ENCODE measurements at places on chromosomes 11 and 22.

- no peak for DNase-seq
Observed at GRCh38 chr11:98772893-98773292, 247.9 kb upstream of the CNTN5 start.

DNA sequence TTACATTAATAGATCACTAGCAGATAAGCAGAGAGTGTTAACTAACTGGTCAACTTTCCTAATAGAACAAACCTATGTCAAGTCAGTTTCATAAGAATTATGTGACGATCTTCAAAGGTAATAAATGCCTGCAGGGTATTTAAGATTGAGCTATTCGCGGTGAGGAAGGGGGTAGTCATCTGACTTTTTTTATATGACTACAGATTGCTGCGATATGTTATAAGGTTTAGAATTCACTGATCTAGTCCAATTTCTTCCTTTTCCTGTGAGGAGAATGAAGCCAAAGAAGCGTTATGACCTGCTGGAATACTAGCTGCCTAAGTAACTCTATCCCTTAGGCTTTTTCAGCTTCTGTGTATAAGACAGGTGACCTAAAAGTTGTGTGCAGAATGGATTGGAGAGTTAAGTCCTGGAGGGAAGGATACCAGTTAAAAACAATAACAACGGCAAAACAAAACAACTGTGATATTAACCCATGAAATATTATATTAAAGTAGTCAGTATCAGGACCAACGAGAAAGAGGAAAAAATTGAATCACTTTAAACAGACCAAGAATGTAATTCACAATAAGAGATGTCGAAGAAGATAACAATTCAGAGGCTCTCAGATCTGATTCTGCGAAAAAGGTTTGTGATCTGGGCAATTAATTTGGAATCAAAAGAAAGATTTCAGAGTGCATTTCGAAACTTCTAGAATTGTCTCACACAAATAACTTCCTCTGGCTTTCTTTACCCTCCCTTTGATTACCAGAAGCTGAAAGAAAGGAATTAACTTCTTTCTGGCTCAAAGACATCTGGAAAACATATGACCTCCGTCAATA, 630 bp downstream of the CASP4 start:
- peak; percentile 37 for DNase-seq

DNA sequence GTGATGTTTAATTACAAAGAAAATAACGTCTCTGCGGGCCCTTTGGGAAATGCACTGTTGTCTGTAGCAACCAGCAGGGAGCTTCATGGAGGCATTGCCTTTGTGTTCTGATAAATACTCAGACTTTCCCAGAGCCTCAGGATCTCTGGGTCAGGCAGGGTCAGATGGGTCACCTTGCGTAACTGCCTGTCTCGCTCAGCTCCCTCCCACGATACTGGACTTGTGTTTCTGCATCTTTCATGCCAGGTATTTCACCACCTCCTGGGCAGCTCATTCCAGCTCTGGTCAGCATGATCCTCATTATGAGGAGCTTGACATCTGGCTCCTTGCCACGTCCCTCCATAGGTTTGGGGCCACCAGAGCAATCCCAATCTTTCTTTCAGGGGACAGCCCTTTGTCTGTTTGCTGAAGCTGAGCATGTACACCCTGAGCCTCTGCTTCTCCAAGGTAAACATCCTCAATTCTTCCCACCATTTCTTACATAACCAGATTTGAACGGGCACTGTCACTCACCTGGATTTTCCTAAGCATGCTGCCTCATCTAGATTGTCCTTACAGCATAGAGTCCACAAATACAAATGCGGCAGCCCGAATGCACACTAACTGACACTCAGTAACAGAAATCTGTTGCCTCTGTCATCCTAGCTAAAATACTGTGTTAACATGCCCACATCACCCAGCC, 162.3 kb downstream of the LARGE1 start:
- DNase-seq: no peak

DNA sequence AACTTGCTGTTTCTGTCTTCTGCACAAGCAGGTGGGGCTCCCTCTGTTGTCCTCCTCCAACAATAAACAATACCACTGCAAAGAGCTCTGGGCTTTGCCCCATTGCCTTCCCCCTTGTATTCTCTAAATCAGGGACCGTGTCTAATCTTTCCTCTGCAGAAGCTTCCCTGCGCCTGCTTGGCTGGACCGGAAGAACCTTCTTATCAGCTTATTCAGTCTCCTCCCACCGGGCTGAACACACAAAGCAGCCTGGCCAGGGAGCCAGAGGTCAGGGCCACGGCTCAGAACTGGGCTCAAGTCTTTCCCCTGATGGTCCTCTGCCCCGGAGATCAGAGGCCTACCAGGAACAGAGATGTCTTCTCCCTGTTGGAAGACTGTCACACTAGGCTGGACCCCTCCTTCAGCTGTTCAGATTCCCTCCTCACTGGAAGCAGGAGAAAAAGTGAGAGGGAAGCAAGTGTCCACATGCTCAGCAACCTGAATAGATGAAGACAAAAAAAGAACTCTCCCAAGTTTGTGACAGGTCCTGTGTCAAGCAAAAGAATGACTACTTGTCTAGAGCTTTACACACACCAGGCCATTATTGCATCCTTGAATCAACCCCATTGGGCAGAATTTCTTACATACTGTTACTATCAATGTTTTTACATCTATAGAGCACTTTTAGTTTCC, 63.7 kb downstream of the RAB30 start:
- no peak for DNase-seq

DNA sequence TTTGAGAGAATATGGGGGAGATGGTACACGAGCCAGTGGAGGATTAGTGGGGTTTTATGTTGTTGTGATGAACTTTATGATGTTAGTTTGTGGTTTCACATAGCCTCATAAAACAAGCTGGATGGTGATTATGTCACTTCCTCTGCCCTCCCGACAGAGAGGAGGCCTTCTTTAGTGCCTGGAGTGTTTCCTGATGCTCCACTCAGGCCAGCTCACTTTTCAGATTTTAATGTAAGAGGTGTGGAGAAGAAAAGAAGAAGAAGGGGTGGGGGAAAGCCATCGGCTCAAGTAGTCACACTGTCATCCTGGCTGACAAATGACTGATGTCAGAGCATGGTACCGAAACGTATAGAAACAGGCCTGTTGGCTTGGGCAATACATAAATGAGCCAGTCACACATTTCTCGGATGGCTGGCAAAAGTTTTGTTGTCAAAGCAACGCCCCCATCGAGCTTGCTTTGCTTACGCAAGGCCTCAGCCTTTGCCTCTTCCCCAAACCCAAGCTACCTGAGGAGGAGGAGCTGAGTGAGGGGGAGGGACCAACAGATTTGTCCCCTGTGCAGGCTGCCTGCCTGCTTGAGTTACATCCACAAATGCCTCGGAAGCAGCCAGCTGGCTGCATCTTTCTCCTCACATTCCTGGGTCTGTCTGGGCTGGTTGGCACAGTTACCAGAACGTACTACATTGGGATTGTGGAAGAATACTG, at the start of gene HEPHL1:
Gene HEPHL1 (plus strand): TSS at position 578 of the 705 bp plus-strand sequence. CDS start 15 bp downstream, at position 593.
- DNase-seq: no peak

- DNase-seq: no peak
Observed at GRCh38 chr11:86101941-86102407, 33.1 kb upstream of the PICALM start.

DNA sequence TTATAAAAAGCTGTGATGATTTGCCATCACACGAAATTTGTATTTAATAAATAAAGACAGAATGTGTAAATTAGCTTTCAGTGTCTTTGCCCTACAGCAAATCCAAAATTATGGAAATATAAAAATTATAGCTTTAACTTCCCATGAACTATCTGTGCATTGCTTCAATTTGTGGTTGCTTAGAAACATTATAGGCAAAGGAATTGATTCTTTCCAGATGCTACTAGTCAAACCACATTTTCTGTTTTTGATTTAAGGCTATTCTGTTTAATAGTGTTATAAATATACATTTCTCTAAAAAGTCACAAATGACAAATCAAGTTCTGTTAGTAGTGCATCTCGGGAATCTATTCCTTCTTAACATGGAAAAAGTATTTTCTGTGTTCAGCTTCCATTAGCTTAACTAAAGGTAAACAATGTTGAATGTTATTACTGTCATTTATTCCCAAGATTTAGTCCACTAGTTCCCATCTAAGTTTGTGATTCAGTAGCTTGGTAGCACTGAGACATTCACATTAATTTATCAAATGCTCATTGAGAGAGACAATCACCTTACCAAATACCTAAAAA, 1086.3 kb upstream of the CCDC90B start:
- DNase-seq: no peak

- DNase-seq: no peak
Observed at GRCh38 chr11:36596880-36597279, 1.2 kb downstream of the RAG2 start.

DNA sequence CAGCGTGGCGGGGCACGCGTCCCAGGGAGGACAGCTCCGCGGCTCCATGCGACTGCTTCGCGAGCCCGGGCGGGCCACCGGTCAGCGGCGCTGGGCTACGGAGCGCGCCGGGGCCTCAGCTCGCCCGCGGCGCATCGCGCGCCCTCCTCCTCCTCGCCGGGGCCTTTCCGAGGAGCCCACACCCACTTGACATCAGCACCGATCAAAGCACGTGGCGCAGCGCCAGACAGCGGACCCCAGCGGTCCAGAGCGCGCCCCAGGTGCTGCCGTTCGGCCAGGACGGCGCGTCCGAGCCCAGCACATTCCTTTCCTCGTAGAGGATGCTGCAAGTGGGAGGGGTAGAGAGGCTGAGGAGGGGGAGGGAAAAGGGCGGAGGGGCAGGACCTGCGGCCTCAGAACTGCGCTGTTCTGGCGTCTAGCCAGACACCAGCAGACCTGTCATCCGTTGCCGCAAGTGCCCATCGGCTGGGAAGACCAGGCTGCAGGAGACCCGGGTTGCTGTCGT, 88.6 kb downstream of the PLEKHA7 start:
- DNase-seq: peak; percentile 21

- no peak for DNase-seq
Observed at GRCh38 chr22:22612516-22612915, 31.9 kb upstream of the GGTLC2 start.

DNA sequence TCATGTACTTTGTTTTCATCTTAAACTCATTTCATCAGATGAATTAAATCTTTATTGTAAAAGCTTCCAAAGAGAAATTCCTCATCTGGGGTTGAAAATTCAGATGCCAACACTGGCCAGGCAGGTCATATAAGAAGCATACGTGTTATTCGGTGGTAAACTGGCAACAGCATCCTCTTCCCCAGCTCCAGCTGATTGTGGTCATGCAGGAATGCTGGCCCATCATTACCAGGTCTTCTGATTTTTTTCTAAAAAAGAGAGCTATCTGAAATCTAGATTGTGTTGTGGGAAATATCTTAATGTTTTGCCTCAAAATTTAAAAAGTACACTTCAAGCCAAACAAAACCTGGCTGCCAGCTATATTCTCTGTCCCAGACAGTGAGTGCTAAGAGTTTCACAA, 53.6 kb downstream of the ARFGAP2 start:
- DNase-seq: peak; percentile 27

DNA sequence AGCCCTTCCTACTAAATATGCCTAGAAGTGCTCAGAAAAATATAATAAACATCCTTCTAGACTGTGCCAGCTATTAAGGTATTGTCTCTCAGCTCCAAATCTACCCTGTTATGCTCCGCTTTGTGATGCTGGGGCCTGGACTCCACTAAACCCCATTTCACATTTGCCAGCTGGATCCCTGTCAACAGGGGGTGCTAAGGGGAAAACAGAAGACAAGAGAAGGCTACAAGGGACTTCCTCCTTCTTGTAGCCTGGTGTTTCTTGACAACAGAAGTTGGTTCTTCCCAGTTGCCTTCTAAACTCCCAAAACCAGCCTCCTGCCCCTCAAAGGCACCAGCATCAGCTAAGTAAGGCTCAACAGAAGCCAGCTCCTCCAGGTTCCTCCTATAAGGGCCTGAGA, 5.2 kb downstream of the NUMA1 start:
- no peak for DNase-seq

DNA sequence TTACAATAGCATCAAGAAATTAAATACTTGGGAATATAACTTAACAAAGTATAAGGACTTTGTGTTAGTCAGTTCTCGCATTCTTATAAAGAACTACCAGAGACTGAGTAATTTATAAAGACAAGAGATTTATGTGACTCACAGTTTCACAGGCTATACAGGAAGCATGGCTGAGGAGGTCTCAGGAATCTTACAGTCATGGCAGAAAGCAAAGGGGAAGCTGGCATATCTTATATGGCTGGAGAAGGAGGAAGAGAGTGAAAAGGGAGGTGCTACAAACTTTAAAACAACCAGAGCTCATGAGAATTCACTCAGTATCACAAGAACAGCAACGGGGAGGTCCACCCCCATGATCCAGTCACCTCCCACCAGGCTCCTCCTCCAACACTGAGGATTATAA, 32.0 kb upstream of the CCDC134 start:
- no peak for DNase-seq

- peak; percentile 28 for DNase-seq
Observed at GRCh38 chr11:8333811-8334401, 70.2 kb upstream of the LMO1 start.

GRCh38 chr11:86155200-86155844, 86.4 kb upstream of the PICALM start:
- no peak for DNase-seq

DNA sequence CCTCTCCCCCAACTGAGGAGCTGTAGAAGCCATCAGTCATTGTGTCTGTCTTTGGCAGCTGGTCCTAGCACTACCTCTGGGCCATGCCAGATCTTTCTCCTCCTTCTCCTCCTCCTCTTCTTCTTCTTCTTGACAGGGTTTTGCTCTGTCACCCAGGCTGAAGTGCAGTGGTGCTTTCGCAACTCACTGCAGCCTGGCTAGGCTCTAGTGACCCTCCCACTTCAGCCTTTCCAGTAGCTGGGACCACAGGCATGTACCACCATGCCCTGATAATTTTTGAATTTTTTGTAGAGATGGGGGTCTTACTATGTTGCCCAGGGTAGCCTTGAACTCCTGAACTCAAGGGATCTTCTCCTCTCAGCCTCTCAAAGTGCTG, 50.1 kb upstream of the SHANK2 start:
- DNase-seq: no peak

GRCh38 chr11:124672536-124673215, 863 bp downstream of the SIAE start:
- DNase-seq: no peak

- DNase-seq: no peak
Observed at GRCh38 chr22:29382580-29383302, 5.6 kb downstream of the AP1B1 start.

Measured in fibroblast of lung (primary cell).